ENCODE measurements at places on chromosomes 2 and 18.

DNA sequence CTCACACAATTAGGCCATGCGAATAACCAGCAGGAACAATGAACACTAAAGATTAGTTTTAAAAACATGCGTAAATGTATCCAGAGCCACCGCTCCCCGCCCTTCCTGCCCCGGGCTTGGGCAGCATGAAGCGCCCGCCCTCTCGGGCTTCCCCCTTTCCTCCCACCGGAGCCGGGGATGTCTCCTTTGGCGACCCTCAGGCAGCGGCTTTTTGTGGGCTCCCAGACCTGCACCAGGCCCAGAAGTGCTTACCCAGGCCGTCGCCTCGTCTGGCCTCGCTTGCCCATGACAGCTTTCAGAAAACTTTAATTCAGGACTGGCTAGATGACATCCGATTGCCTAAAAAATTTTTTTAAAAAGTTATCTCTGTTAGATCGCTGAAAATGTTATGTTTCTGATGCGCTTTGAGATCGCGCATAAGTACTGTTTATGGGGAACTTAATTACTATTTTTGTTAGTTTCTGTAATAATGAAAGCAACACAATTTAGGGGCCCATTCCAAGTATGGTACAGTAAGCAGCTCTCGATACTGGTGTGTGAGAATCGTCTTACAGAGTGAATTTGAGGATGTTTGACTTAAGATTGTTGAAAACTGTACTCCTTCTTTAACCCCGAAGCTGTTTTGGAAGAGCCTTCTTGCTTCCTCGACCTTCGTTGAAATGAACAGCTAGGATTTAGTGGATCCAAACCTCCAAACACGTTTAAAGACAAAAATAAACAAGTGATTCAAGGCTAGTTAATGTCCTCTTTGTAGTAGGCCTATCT lies 1.1 kb downstream of the MAP3K20 start:
- DNase-seq: no peak

DNA sequence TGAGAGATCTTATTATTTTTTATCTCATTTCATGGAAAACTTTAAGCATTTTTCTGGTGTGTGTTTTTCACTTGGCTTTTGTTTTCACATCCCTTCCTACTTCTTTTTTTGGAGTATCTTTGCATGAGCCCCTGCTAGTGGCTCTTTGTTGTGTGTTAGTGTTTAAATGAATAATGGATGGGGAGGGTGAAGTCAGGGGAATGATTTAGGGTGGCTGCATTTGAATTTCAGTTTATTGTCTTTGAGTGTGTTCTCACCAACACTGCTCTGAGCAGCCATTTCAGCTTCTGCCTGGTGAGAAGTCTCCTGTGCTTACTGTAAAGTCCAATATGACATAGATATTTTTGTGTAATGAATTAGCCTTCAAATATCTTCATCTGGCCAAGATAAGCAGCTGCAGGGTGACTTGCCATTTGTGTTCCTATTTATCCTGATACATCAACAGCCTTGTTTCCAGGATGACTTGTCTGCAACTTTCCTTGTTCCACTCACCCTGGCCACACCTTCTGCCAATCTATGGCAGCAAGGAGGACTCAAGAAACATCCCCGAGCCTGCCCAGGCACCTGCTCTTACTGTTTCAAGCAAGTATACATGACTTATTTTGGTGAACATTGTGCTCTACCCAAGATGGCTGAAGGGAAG lies 182.6 kb downstream of the PDE11A start:
- DNase-seq: no peak

GRCh38 chr2:77232909-77233425 lies 289.2 kb downstream of the LRRTM4 start:
- DNase-seq: no peak

- DNase-seq: no peak
Observed at GRCh38 chr18:8984131-8984721, 118.3 kb upstream of the NDUFV2 start.

DNA sequence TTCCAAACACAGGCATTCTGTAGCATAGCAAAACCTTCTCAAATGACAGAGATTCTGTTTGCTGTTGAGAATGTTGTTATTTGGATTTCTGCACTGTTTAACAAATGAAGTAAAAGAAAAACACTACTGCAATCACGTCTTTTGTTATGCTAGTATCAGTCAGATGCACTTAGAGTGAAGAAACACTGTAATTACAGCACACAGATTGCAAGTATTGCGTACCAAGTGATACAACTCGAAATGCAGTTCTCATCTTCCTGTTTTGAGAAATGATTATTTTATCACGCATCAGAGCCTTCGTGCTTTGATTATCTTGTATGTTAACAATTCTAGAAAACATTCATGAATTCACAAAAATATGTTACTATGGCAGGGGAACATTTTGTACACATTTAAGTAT lies 41.8 kb upstream of the KLF11 start:
- no peak for DNase-seq

- no peak for DNase-seq
Observed at GRCh38 chr2:20446255-20446916, 488 bp upstream of the RHOB start.

- DNase-seq: no peak
Observed at GRCh38 chr2:10006236-10007161, 36.9 kb upstream of the KLF11 start.

- DNase-seq: no peak
Observed at GRCh38 chr18:73688161-73688560, 459.5 kb downstream of the FBXO15 start.

GRCh38 chr2:47295981-47296635 lies 106.8 kb upstream of the MSH2 start:
- no peak for DNase-seq

DNA sequence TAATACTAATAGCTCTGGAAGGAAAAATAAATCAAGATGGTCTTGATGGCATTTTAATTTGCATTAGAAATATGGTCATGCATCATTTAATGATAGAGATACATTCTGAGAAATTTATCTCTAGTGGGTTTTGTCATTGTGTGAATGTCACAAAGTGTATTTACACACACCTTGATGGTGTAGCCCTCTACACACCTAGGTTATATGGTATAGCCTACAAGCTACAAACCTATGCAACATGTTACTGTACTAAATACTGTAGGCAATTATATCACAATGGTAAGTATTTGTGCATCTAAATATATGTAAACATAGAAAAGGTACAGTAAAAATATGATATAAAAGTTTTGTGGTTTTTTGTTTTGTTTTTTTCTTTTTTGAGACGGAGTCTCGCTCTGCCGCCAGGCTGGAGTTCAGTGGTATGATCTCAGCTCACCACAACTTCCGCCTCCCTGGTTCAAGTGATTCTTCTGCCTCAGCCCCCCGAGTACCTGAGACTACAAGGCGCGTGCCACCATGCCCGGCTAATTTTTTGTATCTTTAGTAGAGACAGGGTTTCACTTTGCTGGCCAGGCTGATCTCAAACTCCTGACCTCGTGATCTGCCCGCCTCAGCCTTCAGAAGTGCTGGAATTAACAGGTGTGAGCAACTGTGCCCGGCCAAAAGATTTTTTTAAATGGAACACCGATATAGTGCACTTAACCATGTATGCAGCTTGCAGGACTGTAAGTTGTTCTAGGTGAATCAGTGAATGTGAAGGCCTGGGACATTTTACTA lies 83.7 kb upstream of the UBXN4 start:
- peak; percentile 59 for DNase-seq

GRCh38 chr2:160565099-160565845 lies 71.7 kb upstream of the RBMS1 start:
- DNase-seq: no peak

DNA sequence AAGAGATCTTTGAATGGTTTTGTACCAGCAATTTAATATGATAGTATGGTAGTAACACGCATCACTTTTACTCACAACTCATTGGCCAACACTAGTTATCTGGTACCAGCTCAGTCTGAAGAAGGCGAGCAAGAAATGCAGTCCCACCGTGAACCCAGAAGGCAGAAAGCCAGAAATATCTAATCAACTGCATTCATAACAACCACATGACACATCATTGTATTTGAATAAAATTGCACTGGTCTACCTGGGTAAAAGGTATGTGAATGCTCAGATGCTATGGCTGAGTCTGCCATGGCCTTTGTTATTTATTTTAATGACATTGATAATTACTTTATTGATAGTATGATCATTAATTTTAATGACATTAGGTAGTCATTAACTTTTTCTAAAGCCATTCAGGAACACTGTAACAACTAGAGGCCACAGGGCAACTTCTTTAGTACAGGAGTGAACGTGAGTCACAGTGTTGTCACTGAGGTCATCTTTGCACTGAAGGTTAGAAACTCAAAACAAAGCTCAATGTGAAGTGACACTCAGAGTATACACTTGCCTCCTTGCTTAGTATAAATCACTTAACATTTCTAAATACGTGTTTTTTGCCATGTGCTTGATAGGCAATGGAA lies 475.6 kb upstream of the TNP1 start:
- no peak for DNase-seq

- DNase-seq: no peak
Observed at GRCh38 chr2:209845666-209846065, 74.0 kb downstream of the UNC80 start.

DNA sequence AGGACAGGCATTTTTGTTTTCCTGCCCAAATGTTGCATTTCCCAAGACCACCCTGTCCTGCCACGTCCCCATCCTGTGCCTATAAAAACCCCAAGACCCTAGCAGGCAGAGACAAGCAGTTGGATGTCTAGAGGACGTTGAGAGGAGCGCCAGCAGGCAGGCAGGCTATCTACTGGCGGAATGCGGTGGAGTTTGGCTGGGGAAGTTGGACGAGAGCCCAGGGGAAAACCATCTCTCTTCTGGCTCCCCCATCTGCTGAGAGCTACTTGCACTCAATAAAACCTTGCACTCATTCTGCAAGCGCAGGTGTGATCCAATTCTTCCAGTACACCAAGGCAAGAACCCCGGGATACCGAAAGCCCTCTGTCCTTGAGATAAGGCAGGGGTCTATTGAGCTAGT lies 72.5 kb downstream of the ARL6IP6 start:
- DNase-seq: no peak

- DNase-seq: no peak
Observed at GRCh38 chr2:67604360-67604759, 207.2 kb downstream of the ETAA1 start.

Measured in stimulated activated effector memory CD8-positive, alpha-beta T cell treated with anti-CD3 and anti-CD28 coated beads, Interleukin-12 subunit alpha, Interleukin-12 subunit beta, amount 100 ng/mL, for 72 hours (primary cell).